Spinal cord (tissue), 10 donors: ENCODE measurements at places on chromosomes 12 and 14. TPM values are rescaled to one million over a fixed set of nuclear protein-coding genes. Genes with fewer than 3 reads are reported as not detected.

- H3K4me3 ChIP-seq: no peak overlapping the region
- no peak for DNase-seq
- H3K27me3 ChIP-seq: no peaks in the 10 kb centered on the region
- no peaks in the 10 kb centered on the region for H3K4me1 ChIP-seq
- H3K36me3 ChIP-seq: no peaks in the 10 kb centered on the region
- H3K27ac ChIP-seq: no peak overlapping the region
Observed at GRCh38 chr14:39680777-39681176, 248.5 kb upstream of the FBXO33 start.

Gene B4GALNT1
- 19.7 TPM for total RNA-seq

Gene TOMM20L
- total RNA-seq: not detected

DNA sequence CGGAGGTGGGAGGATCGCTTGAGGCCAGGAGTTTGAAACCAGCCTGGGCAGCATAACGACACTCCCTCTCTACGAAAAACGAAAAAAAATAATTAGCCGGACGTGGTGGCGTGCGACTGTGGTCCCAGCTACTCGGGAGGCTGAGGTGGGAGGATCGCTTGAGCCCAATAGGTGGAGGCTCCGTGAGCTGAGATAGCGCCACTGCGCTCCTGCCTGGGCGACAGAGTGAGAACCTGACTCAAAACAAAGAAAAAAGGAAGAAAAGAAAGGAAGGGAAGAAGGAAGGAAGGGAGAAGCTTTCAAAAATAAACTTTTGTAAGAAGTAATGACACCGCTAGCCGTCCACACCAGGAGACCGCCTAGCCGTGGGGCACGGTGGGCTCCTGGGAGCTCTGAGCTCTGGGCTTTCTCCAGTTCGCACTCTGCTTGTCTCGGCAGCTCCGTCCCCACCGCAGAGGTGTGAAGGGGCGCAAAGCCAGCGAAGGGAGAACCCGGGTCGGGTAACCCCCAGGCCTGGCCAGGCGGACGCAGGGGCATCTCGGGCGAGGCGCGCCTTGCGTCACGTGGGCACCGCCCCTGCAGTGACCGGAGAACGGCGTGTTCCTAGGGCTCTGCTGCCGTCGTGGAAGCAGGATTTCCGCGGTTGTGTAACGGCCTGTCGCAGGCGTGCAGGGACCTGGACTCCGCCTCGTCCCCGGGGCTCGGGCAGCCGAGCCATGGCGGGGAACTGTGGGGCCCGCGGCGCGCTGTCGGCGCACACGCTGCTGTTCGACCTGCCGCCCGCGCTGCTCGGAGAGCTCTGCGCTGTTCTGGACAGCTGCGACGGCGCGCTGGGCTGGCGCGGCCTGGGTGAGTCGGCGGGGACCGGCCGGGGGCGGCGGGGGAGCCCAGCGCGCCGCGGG lies at the start of gene IRAK3:
IRAK3 (plus strand) TSS at position 631 of the 902 bp plus-strand sequence; CDS start at position 717, 86 bp downstream.
- H3K27me3 ChIP-seq: peaks cover 11% of the 10 kb centered on the region
- H3K4me1 ChIP-seq: peaks cover 9% of the 10 kb centered on the region
- no peak for DNase-seq
- H3K36me3 ChIP-seq: no peaks in the 10 kb centered on the region
- H3K4me3 ChIP-seq: peak within 1 kb of the TSS; percentile 51

DNA sequence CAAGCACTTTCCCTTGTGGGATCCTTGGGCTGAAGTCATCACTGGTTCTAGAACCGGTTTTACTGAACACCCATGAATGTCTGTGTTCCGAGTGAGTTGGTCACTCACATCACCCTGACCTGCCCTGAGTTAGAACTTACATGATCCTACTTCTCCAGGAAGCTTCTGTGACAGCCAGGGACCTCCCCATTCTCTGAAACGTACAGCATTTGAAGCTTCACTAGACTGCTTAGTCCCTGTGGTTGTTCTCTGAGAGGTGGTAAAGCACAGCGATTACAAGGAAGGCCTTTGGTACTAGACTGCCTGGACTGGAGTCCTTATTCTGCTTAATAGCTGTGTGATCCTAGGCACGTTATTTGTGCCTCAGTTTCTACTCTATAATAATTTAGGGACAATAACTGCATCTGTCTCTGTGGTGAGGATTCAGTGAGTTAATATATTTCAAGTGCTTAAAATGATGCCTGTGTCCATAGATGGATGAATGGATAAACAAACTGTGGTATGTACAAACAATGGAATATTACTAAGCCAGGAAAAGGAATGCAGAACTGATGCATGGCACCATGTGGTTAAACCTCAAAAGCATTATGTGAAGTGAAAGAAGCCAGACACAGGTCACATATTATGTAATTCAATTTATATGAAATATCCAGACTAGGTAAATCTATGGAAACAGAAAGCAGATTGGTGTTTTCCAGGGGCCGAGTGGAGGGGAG lies 54.7 kb upstream of the DDX11 start:
- no peak overlapping the region for H3K4me3 ChIP-seq
- H3K36me3 ChIP-seq: no peaks in the 10 kb centered on the region
- no peak overlapping the region for H3K27ac ChIP-seq
- H3K4me1 ChIP-seq: peaks cover 7% of the 10 kb centered on the region
- no peak for DNase-seq
- H3K27me3 ChIP-seq: no peaks in the 10 kb centered on the region

- H3K27ac ChIP-seq: no peak overlapping the region
- no peak overlapping the region for H3K4me3 ChIP-seq
- no peaks in the 10 kb centered on the region for H3K36me3 ChIP-seq
- no peaks in the 10 kb centered on the region for H3K27me3 ChIP-seq
Observed at GRCh38 chr14:38941488-38941887, 161.5 kb downstream of the SEC23A start.

Gene FAM90A1
- not detected for total RNA-seq

DNA sequence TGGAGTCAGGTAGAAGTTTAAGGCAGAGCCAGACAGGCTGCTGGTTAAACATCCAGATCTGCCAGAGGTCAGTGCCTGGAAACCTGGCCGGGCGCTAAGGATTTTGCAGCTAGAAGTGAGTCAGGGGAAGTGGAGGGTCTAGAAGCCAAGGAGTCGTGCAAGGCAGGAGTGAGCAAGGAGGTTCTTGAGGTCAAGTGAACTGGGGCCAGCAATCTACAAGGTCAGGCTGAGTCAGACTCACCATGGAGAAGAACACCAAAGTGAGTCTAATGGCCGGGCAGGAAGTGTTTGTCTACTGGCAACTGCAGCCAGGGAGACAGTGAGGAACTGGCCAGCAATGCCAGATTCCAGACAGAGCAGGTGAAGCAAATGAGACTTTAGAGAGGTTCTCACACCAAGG lies 628.2 kb downstream of the ETNK1 start:
- no peak overlapping the region for H3K27ac ChIP-seq
- no peaks in the 10 kb centered on the region for H3K4me1 ChIP-seq
- H3K36me3 ChIP-seq: no peaks in the 10 kb centered on the region
- H3K4me3 ChIP-seq: no peak overlapping the region
- H3K27me3 ChIP-seq: no peaks in the 10 kb centered on the region

DNA sequence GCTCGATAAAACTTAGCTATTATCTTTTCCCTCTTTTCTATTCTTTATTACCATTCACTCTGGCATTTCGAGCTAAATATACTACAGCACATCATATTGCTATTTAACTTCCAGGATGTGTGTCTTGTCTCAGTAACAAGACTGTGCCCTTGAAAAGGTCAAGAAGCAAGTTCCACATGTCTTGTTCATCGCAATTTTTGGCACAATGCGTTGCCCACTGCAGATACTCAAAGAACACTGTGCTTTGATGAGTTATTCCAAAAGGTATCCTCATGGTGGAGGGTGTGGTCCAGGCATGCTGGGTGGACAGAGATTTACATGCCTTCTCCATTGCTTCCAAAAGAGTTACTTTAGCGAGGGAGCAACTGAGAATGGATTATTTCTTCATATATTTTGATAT lies 6.6 kb downstream of the E2F7 start:
- no peaks in the 10 kb centered on the region for H3K4me1 ChIP-seq
- no peak for DNase-seq
- H3K4me3 ChIP-seq: no peak overlapping the region
- H3K27me3 ChIP-seq: peaks cover 8% of the 10 kb centered on the region

DNA sequence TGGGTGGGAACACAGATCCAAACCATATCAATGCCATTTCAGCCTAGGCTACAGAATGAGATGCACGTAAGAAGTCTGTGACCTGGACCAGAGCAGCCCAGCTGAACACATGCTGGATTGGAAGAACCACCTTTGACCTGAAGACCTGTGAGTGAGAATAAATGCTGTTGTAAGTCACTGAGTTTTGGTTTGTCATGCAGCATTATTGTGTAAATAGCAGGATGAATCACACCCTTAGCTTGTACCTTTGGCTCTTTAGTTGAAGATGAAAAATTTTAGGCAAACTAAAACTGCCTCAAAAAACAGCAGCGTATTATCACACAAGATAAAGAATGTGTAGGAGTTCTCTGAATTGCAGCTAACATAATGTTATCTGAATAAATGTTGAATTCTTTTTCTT lies 199.4 kb upstream of the LRIG3 start:
- no peak for DNase-seq
- H3K4me1 ChIP-seq: no peaks in the 10 kb centered on the region
- no peak overlapping the region for H3K27ac ChIP-seq
- no peak overlapping the region for H3K4me3 ChIP-seq

DNA sequence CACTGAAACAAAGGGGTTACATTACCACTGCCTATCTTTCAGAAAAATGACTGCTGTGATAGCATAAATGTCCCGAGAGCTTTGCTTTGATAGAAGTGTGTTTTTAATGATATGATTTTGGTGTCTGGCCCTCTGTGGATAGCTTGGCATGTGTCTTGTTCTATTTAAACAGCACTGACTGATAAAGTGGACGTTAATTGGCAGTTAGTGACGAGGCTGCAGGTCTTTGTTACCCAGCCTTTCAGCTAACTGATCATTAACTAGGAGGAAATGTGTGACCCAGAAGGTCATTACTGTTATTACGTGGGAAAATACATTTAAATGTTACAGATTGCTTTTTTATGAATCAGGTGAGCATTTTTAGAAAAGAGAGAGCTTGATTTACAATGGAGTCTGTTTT lies 428.3 kb downstream of the DIO2 start:
- no peaks in the 10 kb centered on the region for H3K27me3 ChIP-seq
- no peaks in the 10 kb centered on the region for H3K4me1 ChIP-seq
- no peak for DNase-seq
- H3K36me3 ChIP-seq: no peaks in the 10 kb centered on the region
- no peak overlapping the region for H3K4me3 ChIP-seq
- no peak overlapping the region for H3K27ac ChIP-seq

DNA sequence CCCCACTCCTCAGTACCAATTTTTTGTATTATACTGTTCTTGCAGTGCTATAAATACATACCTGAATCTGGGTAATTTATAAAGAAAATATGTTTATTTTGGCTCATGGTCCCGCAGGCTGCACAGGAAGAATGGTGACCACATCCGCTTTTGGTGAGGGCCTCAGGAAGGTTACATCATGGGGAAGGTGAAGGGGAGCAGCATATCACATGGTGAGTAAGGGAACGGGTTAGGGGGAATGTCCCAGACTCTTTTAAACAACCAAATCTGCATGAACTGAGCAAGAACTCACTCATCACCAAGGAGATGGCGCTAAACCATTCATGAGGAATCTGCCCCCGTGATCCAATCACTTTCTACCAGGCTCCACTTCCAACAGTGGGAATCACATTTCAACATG lies 40.0 kb downstream of the OSBPL8 start:
- no peak overlapping the region for H3K27ac ChIP-seq
- no peak overlapping the region for H3K4me3 ChIP-seq
- H3K36me3 ChIP-seq: no peaks in the 10 kb centered on the region
- H3K27me3 ChIP-seq: no peaks in the 10 kb centered on the region
- no peak for DNase-seq

GRCh38 chr12:68406134-68406576 lies 74.0 kb upstream of the MDM1 start:
- peak; percentile 26 for DNase-seq
- no peak overlapping the region for H3K27ac ChIP-seq
- H3K4me3 ChIP-seq: no peak overlapping the region

GRCh38 chr14:59465316-59466135 lies at the start of gene GPR135:
Gene GPR135, minus strand, starts transcription at chr14:59465380. Its CDS starts 154 bp downstream, at chr14:59465226.
- peaks cover 4% of the 10 kb centered on the region for H3K36me3 ChIP-seq
- H3K27ac ChIP-seq: peak within 1 kb of the TSS; percentile 70
- no peaks in the 10 kb centered on the region for H3K27me3 ChIP-seq
- peak; percentile 81 for DNase-seq

DNA sequence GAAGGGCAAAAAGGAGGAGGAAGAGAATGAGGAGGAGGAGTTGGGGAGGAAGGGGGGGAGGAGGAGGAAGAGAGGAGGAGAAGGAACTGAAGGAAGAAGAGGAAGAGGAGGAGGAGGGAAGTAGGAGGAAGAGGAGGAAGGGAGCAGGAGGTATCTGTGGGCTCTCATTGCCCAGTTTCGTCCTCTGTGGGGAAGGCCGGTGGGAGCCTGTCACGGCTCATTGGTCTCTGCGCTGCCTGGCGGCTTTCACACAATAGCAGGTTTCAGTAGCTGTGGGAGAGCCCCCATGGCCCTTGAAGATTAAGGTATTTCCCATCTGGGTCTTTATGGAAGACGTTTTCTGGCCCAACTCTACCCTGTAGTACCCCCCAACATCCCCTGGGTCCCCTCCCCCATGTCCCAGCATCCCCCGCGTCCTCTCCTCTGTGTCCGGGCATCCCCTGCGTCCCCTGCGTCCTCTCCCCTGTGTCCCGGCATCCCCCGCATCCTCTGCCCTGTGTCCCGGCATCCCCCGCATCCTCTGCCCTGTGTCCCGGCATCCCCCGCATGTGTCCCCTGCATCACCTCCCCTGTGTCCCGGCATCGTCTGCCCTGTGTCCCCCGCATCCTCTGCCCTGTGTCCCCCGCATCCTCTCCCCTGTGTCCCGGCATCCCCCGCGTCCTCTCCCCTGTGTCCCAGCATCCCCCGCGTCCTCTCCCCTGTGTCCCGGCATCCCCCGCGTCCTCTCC lies 278.2 kb upstream of the SFSWAP start:
- no peaks in the 10 kb centered on the region for H3K36me3 ChIP-seq
- no peaks in the 10 kb centered on the region for H3K27me3 ChIP-seq
- no peak for DNase-seq
- H3K27ac ChIP-seq: no peak overlapping the region
- H3K4me3 ChIP-seq: no peak overlapping the region

- no peaks in the 10 kb centered on the region for H3K27me3 ChIP-seq
- H3K4me1 ChIP-seq: no peaks in the 10 kb centered on the region
- no peak overlapping the region for H3K4me3 ChIP-seq
- H3K36me3 ChIP-seq: no peaks in the 10 kb centered on the region
- no peak for DNase-seq
Observed at GRCh38 chr14:25110106-25110505, 60.2 kb upstream of the STXBP6 start.

DNA sequence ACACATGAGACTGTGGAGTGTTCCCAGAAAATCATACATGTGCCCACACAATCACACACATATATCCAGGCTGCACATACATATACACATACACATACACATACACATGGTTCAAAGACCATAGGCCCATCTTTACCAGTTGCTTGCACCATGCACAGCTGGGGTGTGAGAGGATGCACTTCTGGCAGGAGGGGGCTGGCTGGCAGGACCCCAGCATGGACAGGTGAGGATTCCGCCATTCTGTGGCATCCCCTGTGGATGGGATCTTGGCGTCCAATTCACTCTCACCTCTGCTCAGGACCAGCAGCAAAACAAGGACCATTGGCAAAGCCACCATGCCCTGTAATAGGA lies 7.0 kb downstream of the ITGB7 start:
- peaks cover 10% of the 10 kb centered on the region for H3K4me1 ChIP-seq
- H3K27ac ChIP-seq: no peak overlapping the region
- no peaks in the 10 kb centered on the region for H3K36me3 ChIP-seq
- H3K4me3 ChIP-seq: no peak overlapping the region
- no peak for DNase-seq

Gene ANKRD33
- 0.17 TPM for total RNA-seq

Gene TMEM263
- 71.7 TPM for total RNA-seq

- peaks cover 55% of the 10 kb centered on the region for H3K4me1 ChIP-seq
- peaks cover 60% of the 10 kb centered on the region for H3K36me3 ChIP-seq
Observed at GRCh38 chr14:92958373-92959188, 35.6 kb downstream of the CHGA start.
